Activated CD4-positive, alpha-beta T cell treated with anti-CD3 and anti-CD28 coated beads, Interleukin-2, amount 10 ng/mL, durations not matched to agents 7 days and 5 days (primary cell): ENCODE measurements at places on chromosomes 5 and 9.

DNA sequence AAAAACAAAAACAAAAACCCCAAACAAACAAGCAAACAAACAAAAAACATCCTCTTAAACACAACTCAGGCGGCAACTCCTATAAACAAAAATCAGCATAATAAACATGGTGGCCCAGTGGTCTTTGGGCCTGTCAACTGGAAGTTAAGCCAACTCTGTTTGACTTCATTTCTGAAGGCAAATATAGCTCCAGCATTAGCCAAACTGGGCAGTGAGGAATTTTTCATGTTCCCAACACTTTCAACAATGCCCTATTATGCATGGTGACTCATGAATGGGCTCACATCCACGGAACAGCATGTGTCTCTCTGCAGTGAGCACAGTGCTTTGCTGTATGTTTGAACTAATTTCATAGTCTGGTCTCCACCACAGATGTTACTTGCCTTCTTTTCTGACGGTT, 143.9 kb upstream of the STC2 start:
- DNase-seq, result no peak

GRCh38 chr5:61640179-61641021, 308.3 kb downstream of the ZSWIM6 start:
- DNase-seq, result no peak

GRCh38 chr5:56595566-56595965, 219.8 kb upstream of the MAP3K1 start:
- no peak for DNase-seq

- DNase-seq, result no peak
Measured at GRCh38 chr9:135797507-135798262, 95.7 kb downstream of the KCNT1 start.

DNA sequence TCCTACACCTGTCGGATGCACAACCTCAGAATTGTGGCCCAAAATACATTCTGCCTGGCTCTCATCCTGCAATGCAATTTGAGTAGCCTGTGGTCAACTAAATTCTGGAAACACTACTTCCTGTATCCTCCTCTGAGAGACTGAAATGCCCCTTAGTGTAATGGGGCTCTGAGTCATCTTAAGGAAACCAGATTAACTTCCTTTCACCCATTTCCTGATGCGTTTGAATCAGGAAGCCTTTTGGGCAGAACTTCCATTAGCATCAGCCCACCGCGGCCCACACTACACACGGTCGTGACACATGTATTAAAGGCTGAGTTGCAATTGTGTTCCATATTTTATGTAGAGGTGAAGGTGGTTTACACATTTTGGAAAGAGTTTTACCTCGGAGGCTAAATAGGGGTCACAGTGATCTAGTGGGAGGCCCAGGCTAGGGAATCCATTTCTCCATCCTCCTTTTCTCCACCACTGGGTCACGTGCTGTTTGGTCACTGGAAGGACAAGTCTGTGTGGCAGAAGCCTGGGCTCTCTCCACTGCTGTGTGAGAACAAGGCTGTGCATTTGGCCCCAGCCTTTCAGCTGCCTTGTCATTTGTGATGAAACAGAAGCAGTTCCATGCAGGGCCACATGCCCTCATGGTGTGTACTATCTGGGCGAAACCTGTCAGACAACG, 55.9 kb downstream of the DAP start:
- no peak for DNase-seq

DNA sequence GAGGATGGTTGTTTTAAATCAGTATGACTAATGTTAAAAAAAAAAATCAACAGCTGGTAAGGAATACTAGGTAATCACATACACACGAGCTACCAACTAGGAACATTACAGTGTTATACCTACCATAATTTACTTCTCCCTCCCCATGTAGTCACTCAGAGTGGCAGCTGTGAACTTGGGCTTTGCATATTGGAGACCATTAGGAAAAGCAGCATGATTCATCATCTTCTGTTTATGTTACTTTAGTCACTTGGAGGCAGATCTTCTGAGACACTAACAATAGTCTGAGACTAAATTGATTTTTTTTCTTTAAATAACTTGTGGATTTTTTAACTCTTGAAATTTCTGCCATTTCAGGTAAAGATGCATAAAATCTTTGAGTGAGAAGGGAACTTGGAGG, 141.5 kb upstream of the NR4A3 start:
- no peak for DNase-seq

GRCh38 chr5:122420537-122421236, 108.7 kb downstream of the SNCAIP start:
- no peak for DNase-seq

DNA sequence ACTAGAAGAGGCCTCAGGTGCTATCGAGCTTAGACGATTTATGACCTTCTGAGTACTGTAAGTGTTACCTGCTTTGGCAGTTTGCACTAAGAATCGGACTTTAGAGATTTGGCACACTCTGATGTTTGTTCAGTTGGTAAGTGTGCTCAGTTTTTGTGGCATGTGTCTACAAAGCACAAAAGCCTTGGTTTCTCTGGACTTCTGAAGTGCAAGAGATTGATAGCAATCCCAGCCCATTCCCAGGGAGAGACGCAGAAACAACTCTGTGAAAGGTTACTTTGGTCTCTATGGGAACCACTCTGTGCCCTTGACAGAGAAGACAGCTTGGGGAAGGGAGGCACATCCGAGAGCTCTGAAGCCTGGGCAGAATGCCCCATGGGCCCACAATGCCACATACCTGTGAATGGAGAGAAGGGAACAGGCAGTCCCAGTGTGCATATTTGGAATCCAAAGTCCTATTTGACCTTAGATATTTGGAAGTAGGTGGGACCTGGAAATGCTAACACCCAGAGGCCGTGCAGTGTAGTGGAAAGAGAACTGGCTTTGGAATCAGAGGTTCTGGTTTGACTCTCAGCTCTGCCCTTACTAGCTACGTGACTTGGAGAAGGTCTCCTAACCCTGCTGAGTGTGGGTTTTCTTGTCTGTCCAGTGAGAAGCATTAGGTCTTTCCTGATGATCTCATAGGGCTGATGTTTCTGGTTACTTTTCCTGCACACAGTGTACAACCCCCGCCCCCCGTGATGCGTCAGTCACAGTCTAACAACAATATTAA, 194.3 kb upstream of the VLDLR start:
- no peak for DNase-seq
